Fibroblast of lung (primary cell): ENCODE measurements at places on chromosomes 2 and 18.
A peak's percentile ranks its signal among the peaks of the same experiment; 100 is the strongest.

DNA sequence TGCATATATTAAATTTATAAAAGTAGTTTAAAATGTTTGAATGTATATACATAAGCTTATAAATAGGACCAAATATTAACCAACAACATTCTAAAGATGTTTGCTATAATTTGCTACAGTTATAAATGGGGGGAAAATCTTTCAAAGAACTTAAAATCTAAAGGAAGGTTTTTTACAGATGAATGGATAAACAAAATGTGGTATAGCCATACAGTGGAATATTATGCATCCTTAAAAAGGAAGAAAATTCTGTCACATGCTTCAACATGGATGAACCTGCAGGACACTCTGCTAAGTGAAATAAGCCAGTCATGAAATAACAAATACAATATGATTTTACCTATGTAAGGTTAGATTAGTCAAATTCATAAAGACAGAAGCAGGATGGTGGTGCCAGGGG lies 75.8 kb downstream of the TMEM17 start:
- no peak for DNase-seq

GRCh38 chr2:158999458-158999857 lies 31.0 kb downstream of the TANC1 start:
- peak; percentile 47 for DNase-seq

DNA sequence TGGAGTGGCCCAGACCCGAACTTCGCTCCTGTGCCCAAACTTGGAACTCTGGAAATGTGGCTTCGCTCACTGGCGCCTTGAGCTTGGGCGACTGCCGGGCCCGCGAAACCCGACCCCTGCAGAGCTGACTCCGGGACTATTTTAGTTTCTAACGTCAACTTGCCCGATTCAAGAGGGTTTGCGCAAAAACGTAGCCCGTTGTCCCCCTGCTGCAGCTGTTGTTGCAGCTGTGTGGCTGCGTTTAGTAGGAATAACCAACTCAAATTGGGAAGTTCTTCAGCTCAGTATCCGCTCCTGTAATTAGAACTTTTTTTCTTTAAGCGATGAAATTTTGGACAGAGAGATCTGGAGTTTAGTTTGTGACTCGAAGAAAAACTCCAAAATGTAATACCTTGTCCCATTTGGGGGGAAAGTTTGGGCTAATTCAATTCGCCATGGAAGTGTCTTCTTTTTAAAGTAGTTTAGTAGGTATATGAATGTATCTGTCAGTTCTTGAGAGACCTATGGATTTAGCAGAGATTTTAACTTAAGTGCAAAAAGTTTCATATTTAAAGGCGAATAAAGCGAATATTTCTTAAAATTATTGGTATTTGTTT lies 559 bp downstream of the MYL12A start:
- peak; percentile 53 for DNase-seq

DNA sequence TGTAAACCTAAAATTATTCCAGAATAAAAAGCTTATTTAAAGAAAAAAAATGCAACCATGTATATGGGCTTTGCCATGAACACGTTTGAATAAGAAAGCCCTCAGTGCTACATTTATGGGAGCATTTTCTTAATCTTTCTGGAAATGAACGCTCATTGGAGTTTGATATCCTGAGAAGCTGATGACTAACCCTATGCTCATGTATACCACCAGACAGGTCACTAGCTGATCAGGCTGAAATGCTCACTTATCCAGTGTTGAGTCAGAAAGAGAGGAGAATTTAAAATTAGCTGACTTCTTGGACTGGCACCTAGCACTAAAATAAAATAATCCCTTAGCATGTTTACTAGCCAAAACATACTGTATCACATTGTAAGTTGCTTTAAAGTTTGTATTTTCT lies 254.9 kb upstream of the SIX3 start:
- peak; percentile 76 for DNase-seq

GRCh38 chr2:69168144-69168813 lies 155.3 kb downstream of the ANTXR1 start:
- no peak for DNase-seq

DNA sequence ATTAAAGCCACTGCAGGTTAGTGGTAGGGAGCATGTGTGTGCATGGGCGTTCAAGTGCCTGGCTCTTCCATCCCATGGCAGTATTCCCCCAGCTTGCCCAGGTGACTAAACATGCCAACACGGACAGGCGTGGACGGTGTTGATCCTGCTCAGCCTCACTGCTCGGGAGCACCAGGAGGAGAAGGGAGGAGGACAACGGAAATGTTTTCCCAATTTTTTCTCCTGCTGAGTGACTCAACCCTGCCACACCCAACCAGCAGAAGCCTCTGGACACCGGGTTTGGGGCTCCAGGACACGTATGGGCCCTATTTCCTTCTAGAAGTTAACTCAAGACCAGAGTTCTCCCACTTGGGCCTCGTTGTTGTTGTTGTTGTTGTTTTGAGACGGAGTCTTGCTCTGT lies 139.1 kb downstream of the CYP26B1 start:
- DNase-seq = no peak

DNA sequence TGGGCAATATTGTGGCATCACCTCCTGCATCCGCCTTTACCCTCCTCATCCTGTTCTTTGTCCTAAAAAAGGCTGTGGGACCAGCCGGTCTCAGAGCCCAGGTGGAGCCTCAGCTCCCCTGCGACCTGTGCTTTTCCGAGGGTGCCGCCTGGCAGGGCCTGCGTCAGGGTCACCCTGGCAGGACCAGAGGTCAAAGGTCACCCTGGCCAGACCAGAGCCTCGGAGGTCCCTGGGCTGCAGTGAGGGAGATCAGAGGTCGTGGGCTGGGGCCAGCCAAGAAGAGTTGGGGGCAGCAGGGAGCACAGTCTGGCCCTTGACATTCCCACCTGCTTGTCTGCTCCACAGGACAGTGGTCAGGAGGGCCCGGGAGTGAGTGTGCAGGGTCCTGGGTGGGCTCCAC lies 31.5 kb downstream of the RBFA start:
- no peak for DNase-seq

GRCh38 chr2:204335451-204336058 lies 209.7 kb upstream of the PARD3B start:
- no peak for DNase-seq

- peak; percentile 78 for DNase-seq
Observed at GRCh38 chr2:237122214-237122666, 36.6 kb downstream of the COPS8 start.

- DNase-seq = no peak
Observed at GRCh38 chr2:21317131-21317530, 193.4 kb downstream of the TDRD15 start.
